ENCODE measurements at places on chromosomes 5 and 9.

GRCh38 chr5:173778784-173779304 is 109.3 kb upstream of the CPEB4 start:
- DNase-seq: no peak

GRCh38 chr9:3736161-3736560 is 210.4 kb upstream of the RFX3 start:
- no peak for DNase-seq

DNA sequence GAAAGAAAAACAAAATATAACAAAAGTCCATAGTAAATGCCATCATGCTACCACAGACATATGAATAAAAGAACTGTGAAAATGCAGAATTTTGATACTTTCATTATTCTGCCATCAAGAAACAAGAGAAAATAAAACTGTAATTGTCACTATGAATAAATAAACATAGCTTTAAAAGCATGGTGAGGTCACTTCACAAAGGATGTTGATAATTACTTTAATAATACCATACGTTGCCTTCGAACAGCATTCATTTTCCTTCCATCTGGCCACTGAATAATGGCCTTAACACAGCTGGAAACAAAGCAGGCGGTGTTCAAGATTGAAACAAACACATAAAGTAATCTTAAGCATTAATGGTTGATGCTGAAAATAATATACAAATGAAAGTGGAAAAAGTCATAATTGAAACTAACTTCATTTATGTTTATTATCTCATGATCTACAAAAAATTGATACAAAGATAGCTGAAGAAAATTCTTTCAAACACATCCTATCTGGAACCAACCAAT is 102.0 kb downstream of the AGTPBP1 start:
- DNase-seq: no peak

DNA sequence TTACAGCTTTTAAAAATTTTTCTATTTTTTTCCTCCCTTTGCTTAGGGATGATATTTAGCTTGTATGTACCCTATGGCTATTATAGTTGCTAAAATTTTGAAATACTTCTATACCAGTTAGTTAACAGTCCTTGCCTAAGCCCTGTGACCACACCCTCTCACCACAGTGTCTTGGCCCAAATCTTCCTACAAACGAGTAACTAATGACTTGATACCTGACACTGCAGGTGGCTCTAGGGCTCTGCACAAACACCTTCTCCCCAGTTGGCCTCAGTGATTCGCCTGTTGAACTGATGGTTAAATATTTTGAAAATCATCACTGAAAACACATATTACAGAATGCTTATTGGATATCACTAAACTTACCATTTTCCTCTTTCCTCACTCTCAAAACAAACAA is 449.6 kb upstream of the CHD1 start:
- no peak for DNase-seq

GRCh38 chr9:111366978-111367377 is 37.0 kb upstream of the OR2K2 start:
- DNase-seq: no peak

DNA sequence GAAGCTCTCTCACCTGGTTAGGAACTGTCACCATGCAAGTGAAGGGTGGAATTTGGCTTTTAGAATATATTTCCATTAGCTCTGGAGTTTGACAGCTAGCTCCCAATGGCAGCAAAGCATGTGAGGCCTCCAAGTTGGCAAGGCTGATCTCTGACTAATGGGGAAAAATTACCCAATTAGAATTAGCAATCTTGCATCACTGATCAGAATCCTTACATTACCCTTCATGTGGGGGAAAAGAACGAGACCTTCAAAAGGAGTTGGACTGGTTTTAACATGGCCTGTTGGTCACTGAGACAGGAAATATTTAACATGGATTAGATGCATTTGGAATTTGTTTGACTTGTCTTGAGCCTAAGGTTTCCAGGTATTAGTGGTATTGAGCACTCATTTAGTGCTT is 192.3 kb upstream of the GDNF start:
- DNase-seq: no peak

DNA sequence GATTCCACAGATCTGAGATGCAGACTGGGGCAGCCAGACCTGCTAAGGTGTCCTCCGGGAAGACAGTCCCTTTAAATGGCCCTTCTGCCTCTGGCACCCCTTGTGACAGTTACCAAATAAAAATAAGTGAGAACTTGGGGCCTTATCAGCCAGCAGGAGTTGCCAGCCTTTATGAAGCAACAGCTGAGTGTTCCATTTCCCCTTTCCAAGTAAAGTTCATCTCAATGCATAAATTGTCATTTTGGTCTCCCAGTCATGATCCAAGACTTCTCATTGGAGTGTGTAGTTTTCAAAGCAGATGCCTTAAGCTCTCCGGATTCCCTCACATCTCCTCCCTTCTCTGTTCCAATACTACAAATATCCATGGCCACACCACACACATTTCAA is 4.1 kb downstream of the PTCH1 start:
- no peak for DNase-seq

GRCh38 chr9:109753308-109753707 is 26.7 kb upstream of the PALM2AKAP2 start:
- DNase-seq: no peak

Data from GM10248 (cell line).